Osteocyte (in vitro differentiated cells): ENCODE measurements at places on chromosomes 1 and 21. TPM values are rescaled to one million over a fixed set of nuclear protein-coding genes. Genes with fewer than 3 reads are reported as not detected.

DNA sequence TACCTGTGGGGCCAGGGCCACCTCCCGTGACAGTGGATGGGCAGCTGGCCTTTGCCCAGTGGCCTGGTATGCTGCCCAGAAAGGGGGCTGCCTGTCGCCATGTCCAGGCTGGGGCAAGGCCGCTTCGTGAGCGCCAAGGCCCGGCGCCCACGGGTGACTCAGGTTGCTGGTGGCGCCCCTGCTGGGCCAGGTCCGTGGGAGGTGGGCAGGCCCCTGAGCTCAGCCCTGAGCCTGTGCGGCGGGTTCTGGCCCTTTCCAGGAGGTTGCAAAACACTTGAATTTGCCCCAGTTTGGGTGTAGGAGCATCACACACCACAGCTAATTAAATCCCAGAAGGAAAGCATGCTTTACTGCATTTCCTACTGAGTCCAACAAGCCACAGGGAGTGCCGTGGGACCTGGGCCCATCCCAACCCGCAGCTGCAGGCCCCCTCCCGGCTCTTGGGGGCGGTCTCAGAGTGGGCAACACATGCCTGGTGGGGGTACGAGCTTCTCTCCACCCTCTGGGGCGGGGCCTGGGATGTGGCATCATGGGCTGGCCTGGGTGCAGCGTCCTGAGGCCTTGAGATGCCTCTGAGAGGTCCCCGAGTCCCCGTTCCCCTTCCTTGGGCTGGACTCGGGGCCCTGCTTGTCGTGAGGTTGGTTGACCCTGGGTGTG, 159.8 kb downstream of the PEX14 start:
- DNase-seq, result no peak
- peaks cover under 1% of the 10 kb centered on the region for H3K36me3 ChIP-seq
- no peaks in the 10 kb centered on the region for H3K27me3 ChIP-seq
- peaks cover 55% of the 10 kb centered on the region for H3K4me1 ChIP-seq
- no peak overlapping the region for H3K4me3 ChIP-seq

DNA sequence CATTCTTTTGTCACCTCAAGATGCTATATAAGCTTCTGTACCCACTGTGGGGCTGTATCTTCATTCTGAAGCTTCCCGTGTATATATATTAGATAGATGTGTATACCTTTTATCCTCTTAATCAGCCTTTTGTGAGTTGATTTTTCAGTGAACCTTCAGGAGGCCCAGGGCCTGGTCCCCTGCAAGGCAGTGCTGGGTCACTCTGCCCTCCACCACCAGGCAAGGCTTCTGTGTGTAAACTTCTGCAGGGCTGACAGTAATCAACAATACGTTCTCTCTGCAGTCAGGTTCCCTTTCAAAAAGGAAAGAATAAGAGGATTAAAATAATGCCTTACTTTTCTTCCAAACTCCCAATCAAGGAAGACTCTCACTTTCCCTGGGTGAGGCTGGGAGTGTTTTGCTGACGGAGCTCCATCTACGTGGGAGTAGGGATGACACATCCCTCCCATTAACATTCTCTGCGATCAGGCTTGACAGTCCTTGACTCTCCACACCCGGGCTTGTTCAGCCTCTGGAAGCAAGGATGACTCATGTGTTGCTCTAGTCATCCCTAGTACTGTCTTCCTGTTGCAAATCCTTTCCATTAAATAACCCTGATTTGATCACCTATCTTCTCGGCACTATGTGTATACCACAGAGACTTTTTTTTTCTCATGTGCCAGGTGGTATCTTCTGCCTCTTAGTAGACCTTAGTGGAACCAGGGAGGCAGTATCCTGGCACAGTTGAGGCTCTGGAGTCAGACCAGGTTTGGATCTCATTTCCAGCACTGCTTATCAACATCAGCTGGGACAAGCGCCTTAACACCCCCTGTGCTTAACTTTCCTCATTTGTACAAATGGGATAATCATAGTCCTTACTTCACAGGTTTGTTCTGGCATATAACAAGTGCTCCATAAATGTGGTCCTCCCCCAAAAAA, 70.3 kb upstream of the KCNK1 start:
- no peak overlapping the region for H3K27ac ChIP-seq
- H3K27me3 ChIP-seq, result no peaks in the 10 kb centered on the region
- no peaks in the 10 kb centered on the region for H3K36me3 ChIP-seq
- H3K4me3 ChIP-seq, result no peak overlapping the region

DNA sequence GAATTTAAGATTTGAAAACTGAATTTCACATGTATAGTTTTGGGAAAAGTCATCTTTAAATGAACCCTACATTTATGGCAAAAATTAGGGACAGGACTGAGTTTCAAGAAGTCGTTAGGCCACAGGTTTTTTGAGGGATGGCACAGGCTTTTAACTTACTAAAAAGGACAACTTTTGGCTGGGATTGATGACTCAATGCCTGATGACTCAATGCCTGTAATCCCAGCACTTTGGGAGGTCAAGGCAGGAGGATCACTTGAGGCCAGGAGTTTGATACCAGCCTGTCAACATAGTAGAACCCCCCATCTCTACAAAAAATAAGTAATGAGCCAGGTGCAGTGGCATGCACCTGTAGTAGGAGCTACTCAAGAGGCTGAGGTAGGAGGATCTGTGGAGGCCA, 15.9 kb downstream of the UCK2 start:
- no peak for DNase-seq
- no peaks in the 10 kb centered on the region for H3K36me3 ChIP-seq
- H3K4me3 ChIP-seq, result no peak overlapping the region

- H3K27ac ChIP-seq, result no peak overlapping the region
- DNase-seq, result no peak
- H3K36me3 ChIP-seq, result no peaks in the 10 kb centered on the region
- peaks cover 4% of the 10 kb centered on the region for H3K27me3 ChIP-seq
- no peak overlapping the region for H3K4me3 ChIP-seq
Observed at GRCh38 chr1:236746785-236747184, 48.3 kb upstream of the MTR start.

DNA sequence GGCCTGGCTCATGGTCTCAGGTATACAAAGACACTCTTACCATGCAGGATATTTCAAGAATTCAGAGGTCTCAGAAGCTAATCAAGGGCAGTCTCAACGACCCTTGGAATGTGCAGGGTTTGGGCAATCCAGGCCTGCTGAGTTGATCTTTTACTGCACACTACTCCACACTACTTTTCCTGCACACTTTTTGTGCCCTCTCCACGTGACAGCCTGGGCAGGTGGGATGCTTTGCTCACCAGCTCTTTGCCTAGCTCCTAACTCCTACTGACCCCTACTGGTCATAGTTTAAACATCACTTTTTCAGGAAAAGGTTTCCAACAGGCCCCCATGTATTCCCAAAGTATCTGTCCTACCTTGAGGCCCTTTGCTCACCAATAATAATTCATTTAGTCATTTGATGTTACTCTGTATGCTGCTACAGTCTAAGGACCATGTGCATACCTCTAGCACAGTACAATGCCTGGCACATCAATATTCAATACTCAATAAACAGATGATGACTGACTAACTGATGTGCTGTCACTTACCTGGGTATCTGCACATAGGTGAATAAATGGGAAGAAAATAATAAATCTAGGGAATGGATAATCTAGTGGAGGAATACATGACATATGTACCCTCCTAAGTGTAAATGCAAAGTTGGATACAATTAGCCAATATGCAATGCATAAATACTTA, 9.6 kb downstream of the DUSP23 start:
- no peak overlapping the region for H3K27ac ChIP-seq
- H3K36me3 ChIP-seq, result no peaks in the 10 kb centered on the region
- no peak for DNase-seq
- H3K27me3 ChIP-seq, result peaks cover 30% of the 10 kb centered on the region
- H3K4me3 ChIP-seq, result no peak overlapping the region
- H3K4me1 ChIP-seq, result no peaks in the 10 kb centered on the region

DNA sequence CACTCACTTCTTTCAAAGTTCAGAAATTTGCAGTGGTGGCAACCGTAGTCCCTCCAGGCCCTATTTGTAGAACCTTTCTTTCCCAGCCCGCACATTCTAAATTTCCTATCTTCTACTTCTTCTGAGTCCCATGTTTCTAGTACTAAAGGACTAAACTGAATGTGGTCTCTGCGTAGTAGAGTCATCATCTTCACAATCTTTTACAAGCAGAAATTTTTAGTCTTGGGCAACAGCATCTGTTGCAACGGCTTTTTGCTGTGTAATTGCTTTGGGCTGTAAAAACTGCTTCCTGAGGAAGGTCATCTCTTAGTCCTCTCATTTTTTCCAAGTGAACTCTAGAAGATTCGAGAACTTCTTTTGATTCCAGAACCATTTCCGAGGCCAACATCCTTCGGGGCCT, 23.9 kb downstream of the VAV3 start:
- H3K4me3 ChIP-seq, result no peak overlapping the region
- peaks cover 9% of the 10 kb centered on the region for H3K27me3 ChIP-seq
- H3K36me3 ChIP-seq, result no peaks in the 10 kb centered on the region
- no peak for DNase-seq
- no peak overlapping the region for H3K27ac ChIP-seq

DNA sequence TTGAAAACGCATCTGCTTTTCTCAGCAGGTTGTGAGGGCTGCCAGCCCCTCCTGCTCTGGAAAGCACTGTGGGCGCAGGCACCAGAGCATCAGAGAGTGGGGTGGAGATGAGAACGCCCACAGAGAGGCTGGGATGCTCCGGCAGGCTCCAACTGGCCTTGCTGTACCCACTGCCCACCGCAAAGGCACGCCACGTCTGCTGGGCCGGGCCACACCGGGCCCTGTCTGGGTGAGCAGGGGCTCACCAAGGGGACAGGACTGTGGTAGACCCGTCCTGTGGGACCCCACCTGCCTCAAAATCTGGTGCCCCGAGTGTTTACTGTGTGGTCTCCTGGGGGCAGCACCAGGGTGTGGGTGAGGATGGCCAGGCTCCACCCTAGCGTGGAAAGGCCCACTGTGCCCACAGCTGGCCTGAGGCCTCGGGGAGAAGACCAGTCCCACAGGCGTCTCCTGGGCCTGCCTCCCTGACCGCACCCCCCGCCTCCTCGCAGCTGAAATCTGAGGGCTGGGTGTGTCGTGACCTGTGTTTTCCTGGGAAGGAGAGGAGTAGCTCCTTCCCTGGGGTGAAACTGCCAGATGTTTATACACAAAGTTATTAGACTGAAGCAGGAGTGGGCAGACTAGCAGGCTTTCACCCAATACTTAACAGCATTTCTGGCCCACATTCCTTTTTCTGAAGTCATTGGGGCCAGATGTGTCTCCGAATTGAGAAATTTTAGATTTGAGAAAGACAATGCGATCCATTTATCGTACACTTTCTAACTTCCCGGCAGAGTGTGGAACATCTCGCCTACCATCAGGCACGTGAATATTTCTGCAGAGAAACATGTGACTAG, 53.8 kb downstream of the STUM start:
- H3K4me3 ChIP-seq, result peak overlapping the region; percentile 3
- peaks cover 25% of the 10 kb centered on the region for H3K27me3 ChIP-seq
- peaks cover 41% of the 10 kb centered on the region for H3K4me1 ChIP-seq
- peak overlapping the region; percentile 82 for H3K27ac ChIP-seq
- no peaks in the 10 kb centered on the region for H3K36me3 ChIP-seq

- no peaks in the 10 kb centered on the region for H3K4me1 ChIP-seq
- H3K27me3 ChIP-seq, result peaks cover 7% of the 10 kb centered on the region
- no peak for DNase-seq
- no peaks in the 10 kb centered on the region for H3K36me3 ChIP-seq
Observed at GRCh38 chr1:3377604-3378279, 76.7 kb upstream of the ARHGEF16 start.

DNA sequence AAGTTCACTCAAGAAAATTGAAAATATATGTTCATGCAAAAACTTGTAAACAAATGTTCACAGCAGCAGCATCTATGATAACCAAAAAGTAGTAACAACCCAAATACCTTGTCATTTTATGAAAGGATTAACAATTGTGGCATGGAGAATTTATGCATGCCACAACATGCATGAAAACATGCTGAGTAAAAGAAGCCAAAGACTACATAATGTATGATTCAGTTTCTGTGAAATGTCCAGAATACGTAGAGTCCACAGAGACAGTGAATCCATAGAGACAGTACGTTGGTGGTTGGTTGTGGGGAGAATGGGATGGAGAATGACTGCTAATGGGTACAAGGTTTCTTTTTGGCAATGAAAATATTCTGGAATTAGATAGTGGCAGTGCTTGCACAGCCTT, 148.7 kb downstream of the MAST2 start:
- H3K36me3 ChIP-seq, result peaks cover 2% of the 10 kb centered on the region
- H3K4me1 ChIP-seq, result peaks cover 30% of the 10 kb centered on the region
- no peak overlapping the region for H3K27ac ChIP-seq

- H3K27ac ChIP-seq, result no peak overlapping the region
- no peaks in the 10 kb centered on the region for H3K36me3 ChIP-seq
- H3K4me1 ChIP-seq, result no peaks in the 10 kb centered on the region
- no peak for DNase-seq
- H3K27me3 ChIP-seq, result no peaks in the 10 kb centered on the region
Observed at GRCh38 chr1:236736761-236737160, 50.5 kb downstream of the ACTN2 start.

The FNDC7 gene
- total RNA-seq, result not detected in 2 replicates
